Astrocyte of the spinal cord (primary cell): ENCODE measurements at places on chromosomes 2 and 18.
A peak's percentile ranks its signal among the peaks of the same experiment; 100 is the strongest.

DNA sequence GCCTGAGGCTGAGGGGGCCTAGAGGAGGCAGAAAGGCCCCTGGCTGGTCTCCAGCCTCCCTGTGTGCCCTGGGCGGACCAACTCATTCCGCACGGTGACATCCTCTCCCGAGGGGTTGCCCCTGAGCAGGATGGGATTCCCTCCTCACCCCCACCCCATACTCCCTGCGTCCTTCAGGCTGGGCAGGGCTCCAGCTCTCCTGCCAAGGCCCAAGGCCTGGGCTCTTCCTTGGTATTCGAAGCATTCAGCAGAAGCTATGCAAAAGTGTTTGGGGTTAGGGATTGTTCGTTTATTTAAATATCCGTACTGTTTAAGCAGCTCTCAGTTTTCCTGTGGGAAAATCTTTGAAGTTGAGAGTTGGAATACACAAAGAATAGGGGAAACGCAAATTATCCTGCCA lies 113.1 kb upstream of the RAB12 start:
- peak; percentile 37 for DNase-seq

DNA sequence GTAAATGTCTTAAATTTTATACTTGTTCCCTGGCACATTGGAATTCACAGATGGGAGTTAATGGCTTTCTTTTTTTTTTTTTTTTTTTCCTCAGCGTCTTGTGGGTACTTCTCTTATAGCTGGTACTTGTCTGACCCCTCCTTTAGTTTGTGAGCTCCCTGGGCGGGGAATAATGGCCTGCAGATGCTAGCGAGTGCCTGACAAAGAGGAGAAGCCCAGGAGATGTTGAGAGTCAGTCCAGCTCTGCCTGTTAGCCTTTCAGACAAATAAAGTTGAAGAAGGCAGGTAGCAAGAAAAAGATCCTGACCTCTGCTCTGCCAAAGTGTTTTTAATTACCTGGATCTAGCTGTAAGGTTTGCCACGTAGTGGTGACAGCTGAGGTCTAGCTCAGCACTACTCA lies 6.6 kb downstream of the BCL2L11 start:
- DNase-seq = no peak

DNA sequence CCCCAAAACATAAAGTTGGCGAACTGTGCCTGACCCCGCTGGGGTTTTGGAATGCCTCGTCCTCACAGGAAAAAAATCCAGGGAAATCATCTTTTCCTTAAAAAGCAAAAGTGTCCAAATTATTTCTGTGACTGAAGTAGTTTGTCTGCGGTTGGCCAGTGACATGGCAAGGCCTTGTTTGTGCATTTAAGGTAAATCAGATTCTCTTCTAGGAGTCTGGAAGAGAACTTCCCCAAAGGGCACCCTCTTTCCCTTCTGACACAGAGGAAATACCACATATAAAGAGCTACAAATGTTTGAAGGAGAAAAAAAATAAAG lies 737 bp upstream of the CYB5A start:
- no peak for DNase-seq

- peak; percentile 39 for DNase-seq
These were observed 65.4 kb downstream of the AAK1 start for GRCh38 chr2:69578198-69578540.

DNA sequence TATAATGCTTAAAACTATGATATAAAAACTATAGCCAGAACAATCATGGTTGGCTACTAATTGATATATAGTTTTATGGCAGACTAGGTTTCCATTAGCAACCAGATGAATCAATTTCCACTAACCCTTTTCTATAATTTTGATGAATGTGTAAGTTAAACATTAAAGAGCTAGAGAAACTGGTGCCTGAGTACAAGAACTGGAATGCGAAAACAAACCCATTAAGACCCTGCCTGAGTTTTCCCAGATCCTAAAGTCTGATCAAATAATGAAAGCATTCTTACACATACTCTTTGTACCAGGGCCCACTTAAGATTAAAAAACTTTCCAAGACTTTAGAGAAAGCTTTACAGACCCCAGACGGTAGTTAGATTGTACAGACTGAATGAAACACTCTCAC lies 21.3 kb downstream of the MRPL19 start:
- DNase-seq = peak; percentile 5
